ENCODE measurements at places on chromosomes 1 and 21.

GRCh38 chr1:200751717-200752116, 13.0 kb downstream of the CAMSAP2 start:
- no peaks in the 10 kb centered on the region for H3K27me3 ChIP-seq
- no peak overlapping the region for H3K4me3 ChIP-seq
- H3K36me3 ChIP-seq, result no peaks in the 10 kb centered on the region
- H3K4me1 ChIP-seq, result no peaks in the 10 kb centered on the region
- DNase-seq, result no peak
- no peak overlapping the region for H3K27ac ChIP-seq

DNA sequence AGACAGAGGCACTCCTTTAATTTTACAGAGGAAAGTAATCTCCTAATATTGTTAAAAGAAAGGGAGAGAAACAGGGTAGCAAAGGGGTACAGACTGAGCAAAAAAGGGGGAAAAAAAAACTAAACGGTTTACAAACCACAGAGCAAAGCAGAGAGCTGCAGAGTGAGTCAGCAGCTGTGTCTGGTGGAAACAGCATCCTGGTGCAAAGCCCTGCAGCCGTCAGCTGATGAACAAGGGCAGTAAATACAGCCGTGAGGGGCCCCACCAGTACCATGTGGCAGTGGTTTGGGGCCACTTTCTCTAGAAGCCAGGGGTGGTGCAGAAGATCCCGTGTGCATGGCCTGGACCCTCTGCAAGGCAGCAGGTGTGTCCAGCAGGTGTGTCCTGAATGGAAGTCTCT, 111.3 kb downstream of the ERG start:
- no peaks in the 10 kb centered on the region for H3K36me3 ChIP-seq
- DNase-seq, result no peak
- H3K27ac ChIP-seq, result no peak overlapping the region
- no peaks in the 10 kb centered on the region for H3K27me3 ChIP-seq

GRCh38 chr1:212860713-212861581, 2.9 kb downstream of the FLVCR1 start:
- H3K4me3 ChIP-seq, result no peak overlapping the region
- peaks cover 12% of the 10 kb centered on the region for H3K4me1 ChIP-seq
- peaks cover 7% of the 10 kb centered on the region for H3K27me3 ChIP-seq
- DNase-seq, result no peak
- H3K36me3 ChIP-seq, result no peaks in the 10 kb centered on the region

DNA sequence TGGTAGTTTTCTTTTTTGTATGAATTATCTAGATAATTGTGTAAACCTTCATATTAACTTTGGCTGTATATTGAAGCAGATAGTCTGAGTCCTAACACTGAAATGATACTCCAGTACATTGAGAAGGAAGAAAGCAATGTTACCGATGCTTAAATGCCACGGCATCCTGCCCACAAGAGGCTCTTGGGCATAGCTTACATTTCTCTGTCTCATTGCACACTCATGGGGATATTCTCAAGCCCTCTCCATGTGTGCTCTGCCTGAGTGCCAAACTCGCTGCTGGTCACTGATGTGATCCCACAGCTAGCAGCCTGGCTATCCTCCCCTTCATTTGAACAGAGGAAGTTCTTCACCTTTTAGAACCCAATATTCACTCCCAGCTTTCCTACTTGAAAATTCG, 179.4 kb downstream of the TGFB2 start:
- no peaks in the 10 kb centered on the region for H3K27me3 ChIP-seq
- no peaks in the 10 kb centered on the region for H3K4me1 ChIP-seq
- no peak overlapping the region for H3K4me3 ChIP-seq
- H3K27ac ChIP-seq, result no peak overlapping the region
